ENCODE measurements at places on chromosomes 2 and 18.

DNA sequence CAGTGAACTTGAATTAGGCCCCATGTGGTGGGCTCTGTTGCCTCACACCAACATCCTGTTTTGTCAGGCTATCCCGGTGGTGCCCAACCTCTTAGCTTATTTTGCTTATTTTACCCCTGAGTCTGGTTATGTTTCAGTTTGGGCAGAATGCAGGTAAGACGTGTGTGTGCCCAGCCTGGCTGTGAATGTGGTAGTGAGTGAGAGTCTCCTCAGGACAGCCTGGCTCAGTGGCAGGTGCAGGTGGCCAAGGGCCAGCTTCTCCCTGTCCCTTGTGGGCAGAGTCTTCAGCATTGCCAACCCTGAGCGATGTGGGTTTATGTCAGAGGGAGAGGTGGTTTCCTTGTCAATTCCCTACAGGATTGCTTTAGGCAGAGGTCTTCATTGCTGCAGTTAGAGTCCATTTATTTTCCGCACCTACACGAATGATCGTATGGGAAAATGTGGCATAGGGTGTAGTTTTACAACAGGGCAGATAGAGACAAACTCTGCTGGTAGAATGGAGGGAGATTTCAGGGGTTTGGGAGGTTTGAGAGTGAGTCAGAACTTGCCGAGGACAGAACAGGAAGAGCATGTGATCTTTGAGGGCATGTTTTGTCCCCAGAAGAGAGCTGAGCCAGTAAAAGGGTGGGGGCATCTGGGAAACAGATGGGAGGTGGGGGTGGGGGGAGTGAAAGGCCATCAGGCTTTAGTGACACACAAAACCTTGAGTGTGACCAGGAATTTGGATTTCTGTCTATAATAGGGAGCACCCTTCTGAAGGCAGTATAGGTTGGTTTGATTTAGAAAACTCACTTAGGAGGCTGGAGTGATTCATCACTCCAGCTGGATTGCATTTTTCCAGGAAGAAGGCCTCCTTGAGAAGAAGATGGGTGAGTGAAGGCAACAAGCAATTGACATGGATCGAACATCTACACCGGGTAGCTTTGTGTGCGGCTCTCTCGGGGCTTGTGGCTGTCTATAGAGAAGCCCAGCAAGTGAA, 156.2 kb upstream of the CELF4 start:
- DNase-seq = no peak

- no peak for DNase-seq
Observed at GRCh38 chr2:17184512-17184911, 333.7 kb downstream of the RAD51AP2 start.

GRCh38 chr18:69703461-69703860, 244.2 kb downstream of the CD226 start:
- DNase-seq = no peak

DNA sequence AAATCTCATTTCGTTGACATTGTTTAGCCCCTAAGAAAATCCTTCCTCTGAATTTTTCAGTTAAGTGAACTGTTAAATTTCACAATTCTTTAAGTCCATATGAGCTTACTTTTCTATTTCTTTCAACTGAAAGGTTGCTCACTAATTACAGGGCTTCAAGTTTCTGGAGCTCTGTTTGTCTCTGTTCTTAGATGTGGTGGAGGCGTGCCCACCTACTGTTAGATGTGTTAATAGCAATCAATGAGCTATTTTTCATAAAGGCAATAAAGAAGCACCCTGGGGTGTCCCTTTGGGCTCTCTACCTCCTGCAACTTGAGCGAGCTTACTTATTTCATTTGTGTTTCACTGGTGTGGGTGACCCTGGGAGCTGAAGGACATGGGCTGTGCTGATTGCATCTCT, 25.0 kb downstream of the CREG2 start:
- no peak for DNase-seq

DNA sequence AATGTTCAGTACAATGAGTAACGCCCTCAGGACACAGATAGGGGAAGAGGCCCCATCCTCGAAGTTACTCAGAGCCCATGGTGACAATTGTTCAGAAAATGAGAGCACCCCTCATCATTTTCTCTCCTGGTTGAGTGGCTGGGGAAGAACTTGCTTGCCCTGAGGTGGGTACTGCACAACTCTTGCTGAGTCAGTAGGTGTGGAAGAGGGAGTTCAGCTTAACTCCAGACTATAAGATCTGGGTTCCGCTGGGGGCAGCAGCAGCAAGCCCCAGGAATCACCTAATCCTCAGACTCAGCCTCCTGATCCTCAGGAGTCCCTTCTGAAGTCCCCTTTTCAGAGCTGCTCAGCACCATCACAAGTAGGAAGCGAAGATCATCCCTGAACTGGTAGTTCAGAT, 123.7 kb downstream of the PIEZO2 start:
- no peak for DNase-seq

- no peak for DNase-seq
Observed at GRCh38 chr2:55175254-55176093, 56.6 kb downstream of the CLHC1 start.

GRCh38 chr2:118841828-118842461, 5.5 kb downstream of the EN1 start:
- DNase-seq = no peak

- DNase-seq = no peak
Observed at GRCh38 chr2:149606251-149606811, 18.8 kb upstream of the MMADHC start.

DNA sequence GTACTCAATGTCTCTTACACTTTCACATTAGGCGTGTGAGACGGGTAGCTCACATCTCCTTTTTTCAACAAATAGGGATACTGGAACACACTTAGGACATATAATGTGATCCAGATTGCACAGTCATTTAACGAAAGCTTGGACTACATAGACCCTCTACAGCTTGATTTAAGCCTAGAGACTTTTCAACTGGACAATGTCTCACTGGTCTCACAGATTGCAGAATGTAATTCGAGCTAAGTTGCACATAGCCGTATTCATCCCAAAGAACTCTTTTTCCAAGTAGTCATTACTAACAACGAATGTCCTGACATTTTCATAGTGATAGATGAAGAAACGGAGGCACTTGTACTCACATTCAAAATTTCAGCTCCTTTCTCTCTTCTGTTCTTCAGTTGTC, 612.1 kb downstream of the ZEB2 start:
- no peak for DNase-seq
